ENCODE measurements at places on chromosomes 6 and 20. TPM values are rescaled to one million over a fixed set of nuclear protein-coding genes. Genes with fewer than 3 reads are reported as not detected.

GRCh38 chr6:12648171-12648570 lies 68.4 kb upstream of the PHACTR1 start:
- H3K4me3 ChIP-seq = no peak overlapping the region
- H3K27ac ChIP-seq = no peak overlapping the region
- no peak for DNase-seq
- no peaks in the 10 kb centered on the region for H3K36me3 ChIP-seq
- no peaks in the 10 kb centered on the region for H3K4me1 ChIP-seq
- H3K27me3 ChIP-seq = no peaks in the 10 kb centered on the region

Gene TRERF1
- 52.2 TPM for total RNA-seq

- peaks cover 2% of the 10 kb centered on the region for H3K4me1 ChIP-seq
- no peaks in the 10 kb centered on the region for H3K27me3 ChIP-seq
- H3K27ac ChIP-seq = no peak overlapping the region
- no peaks in the 10 kb centered on the region for H3K36me3 ChIP-seq
These were observed 185.1 kb upstream of the HDDC2 start for GRCh38 chr6:125486881-125487280.

DNA sequence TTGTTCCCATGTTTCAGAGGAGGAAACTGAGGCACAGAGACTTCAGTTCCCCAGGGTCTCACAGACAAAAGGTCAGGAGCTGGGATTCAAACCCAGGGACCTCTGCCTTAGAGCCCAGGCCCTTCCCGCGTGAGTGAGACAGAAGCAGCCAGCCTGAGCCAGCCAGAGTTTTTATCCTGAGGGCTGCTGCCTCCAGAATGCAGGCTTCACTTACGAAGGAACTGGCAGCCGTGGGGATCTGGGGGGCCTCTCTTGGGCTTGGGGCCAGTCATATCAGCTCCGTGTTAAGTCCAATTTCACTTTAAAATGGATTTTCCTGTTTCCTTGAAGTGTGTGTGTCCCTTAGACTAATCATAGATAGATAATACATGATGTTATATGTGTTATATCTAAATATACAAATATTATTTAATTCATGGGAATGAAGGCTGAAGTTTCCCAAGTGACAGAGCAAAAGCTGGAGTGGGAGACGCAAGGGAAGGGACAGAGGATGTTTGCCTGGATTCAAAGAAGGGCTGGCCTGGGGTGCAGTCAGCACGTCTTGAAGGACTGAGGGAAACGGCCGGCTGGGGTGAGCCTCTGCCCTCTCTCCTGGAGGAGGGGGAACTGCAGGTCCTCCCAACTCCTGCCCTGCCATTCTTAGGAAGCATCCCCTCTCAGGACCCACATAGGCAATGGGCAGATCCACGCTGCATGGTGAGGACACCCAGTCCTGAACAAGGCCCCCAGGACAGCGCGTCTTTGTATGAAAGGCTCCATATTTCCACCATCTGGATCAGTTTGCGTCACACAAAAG lies 320.1 kb downstream of the CDH4 start:
- H3K27ac ChIP-seq = no peak overlapping the region
- DNase-seq = no peak
- H3K4me3 ChIP-seq = no peak overlapping the region

Gene ATP6V1G2
- 4.1 TPM for total RNA-seq

Data from T-cell (primary cell).